Aorta (tissue), 5 donors: ENCODE measurements at places on chromosomes 3 and 15. TPM values are rescaled to one million over a fixed set of nuclear protein-coding genes. Genes with fewer than 3 reads are reported as not detected.

Gene NEK10
- 1.2 TPM for total RNA-seq

Gene ARGFX
- total RNA-seq = not detected

- DNase-seq = no peak
Observed at GRCh38 chr3:50153782-50154475, 1.2 kb upstream of the SEMA3F start.

DNA sequence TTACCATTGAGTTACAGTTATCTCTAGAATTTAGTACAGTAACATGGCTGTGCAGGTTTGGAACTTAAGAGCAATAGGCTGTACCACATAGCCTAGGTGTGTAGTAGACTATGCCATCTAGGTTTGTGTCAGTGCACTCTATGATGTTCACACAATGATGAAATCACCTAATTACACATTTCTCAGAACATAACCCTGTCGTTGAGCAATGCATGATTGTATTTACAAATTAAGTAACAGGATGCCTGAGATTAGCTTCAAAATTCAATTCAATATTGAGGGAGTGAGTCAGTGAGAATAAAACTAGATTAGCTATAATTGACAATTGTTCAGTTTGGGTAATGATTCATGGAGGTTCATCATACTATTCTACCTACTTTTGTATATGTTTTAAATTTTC is 633.8 kb downstream of the IGSF11 start:
- DNase-seq = no peak

DNA sequence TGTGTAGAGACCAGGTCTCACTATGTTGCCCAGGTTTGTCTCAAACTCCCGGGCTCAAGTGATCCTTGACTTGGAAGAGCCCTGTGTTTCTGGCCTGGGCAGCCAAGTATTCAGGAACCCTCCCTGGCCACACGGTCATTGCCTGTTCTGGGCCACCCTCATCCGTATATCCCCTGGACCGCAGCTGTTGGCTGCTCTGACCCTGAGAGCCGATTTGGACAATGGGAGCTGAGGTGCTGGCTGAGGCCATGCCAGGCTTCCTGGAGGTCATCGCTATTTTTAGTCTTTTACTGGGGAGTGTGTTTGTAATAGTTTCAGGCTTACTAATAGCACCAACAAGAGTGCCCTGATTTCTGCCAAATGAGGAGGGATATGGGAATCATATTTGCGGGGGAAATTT is 60.7 kb downstream of the ADAMTS7 start:
- DNase-seq = no peak

Gene GOLGA8B
- 93.4 TPM for total RNA-seq

- no peak for DNase-seq
Observed at GRCh38 chr15:29924750-29925149, 102.5 kb upstream of the TJP1 start.

- no peak for DNase-seq
Observed at GRCh38 chr15:66452971-66453580, 44.5 kb downstream of the SNAPC5 start.

Gene SLC6A20
- total RNA-seq = 0.10 TPM

Gene CPEB1
- total RNA-seq = 10.3 TPM

Gene PRICKLE2
- total RNA-seq = 42.1 TPM

DNA sequence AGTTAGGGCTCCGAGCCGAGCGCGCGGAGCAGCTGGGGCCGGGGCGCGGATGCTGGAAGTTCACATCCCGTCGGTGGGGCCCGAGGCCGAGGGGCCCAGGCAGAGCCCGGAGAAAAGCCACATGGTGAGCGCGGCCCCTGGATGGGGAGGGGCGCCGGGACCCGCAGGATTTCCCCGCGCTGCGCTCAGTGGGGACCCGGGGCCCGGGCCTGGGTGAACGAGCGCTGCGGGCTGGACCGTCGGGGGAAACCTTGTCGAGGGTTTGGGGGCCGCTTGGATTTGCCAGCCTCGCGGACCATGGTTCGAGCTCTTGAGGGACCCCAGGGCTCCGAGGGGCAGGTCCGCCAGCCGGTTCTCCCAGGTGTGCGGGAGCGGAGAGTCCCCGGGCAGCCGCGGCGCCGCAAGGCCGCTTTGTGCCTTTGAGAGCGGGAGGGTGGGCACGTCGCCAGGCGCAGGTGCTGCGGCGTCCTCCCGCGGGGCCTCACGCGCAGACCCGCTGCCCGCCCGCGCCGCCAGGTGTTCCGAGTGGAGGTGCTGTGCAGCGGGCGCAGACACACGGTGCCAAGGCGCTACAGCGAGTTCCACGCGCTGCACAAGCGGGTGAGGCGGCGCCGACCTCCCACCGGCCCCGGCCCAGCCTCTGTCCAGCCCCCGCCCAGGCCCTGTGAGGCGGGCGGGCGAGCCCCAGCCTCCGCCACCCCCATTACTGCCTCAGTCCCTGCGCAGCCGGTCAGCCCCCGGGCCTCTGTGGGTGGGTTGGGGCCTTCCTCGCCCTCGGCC is at the start of gene SNX22:
Gene SNX22, plus strand, starts transcription at position 5 of the 780 bp plus-strand sequence. Its CDS starts 45 bp downstream, at position 50.
- no peak for DNase-seq

DNA sequence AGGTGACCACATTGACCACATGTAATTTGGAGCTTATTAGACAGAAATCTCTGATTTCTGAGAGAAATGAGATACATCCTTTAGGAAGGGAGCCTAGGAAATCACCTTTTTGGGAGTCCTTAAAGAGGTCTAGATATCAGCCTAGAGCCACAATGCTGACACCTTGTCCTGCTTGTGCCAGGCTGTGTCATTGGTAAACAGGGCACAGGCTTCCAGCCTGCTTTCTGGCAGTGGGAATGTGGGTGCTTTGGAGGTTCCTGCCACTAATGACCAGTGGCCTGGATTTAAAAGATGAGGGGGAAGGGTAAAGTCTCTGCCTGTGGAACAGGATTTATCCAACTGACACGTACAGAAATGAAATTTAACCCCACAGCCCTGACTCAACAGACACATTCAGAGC is 169.8 kb upstream of the KBTBD8 start:
- no peak for DNase-seq

- no peak for DNase-seq
Observed at GRCh38 chr3:51099794-51100535, 285.1 kb upstream of the MANF start.

Gene COL8A1
- 514 TPM for total RNA-seq

- peak; percentile 46 for DNase-seq
Observed at GRCh38 chr15:21260966-21261395, 179.3 kb downstream of the POTEB3 start.

DNA sequence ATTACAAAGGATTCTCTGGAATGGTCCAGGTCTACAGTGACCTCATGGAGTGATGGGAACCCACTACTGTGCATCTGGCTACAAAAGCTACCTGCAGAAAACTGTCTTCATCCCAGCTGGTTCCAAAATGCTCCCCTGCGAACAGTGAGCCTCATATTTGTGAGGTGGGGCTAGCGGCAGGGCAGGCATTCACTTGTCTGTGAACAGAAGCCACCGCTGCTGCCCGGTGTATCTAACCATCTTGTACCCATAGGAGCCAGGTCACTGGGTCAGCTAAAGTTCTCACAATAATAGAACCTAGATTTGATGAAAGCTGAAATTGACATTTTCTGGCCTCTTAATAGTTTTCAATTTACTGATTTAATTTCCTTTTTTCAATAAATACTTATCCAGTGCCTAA is 150.7 kb downstream of the KLF13 start:
- no peak for DNase-seq

Gene SNTN
- total RNA-seq = not detected

DNA sequence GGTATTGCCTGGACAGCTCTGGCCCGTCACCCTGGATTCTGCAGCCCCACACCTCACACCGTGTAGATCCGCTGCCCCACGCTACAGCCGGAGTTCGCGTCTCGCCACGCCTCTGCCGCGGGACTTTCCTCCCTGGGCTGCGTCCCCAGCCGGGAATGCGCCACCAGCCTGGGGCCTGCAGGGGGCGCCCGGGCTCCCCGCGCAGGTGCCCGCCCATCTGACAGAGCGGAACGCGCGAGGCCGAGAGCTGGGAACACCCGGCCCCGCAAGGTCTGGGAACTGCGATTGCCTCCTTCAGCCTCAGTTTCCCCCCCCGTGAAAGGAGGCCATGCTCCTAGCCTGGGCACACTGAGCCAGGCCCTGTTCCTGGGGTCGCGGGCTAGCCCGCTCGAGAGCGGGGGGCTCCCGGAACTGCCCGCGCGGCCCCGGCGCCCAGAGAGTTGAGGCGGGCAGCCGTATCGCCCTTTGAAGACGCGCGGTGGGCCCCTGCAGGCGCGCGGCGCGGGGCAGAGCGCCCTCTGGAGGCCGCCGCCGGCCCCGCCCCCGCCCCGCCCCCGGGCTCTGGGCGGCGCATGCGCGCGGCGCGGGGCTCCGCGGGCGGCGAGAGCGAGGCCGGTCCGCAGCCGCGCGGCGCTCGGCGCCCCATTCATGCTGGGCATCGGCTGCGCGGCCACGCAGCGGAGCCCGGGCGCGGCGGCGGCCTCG is at the start of gene PLXNA1:
Gene PLXNA1, plus strand, starts transcription at position 645 of the 705 bp plus-strand sequence. CDS start 5,479 bp downstream, outside the sequence.
- peak; percentile 90 for DNase-seq

- no peak for DNase-seq
Observed at GRCh38 chr3:142065932-142066331, 83.4 kb downstream of the TFDP2 start.

Gene KLHL40
- total RNA-seq = not detected

Gene CYP1A2
- total RNA-seq = not detected

Gene LCMT2
- 9.2 TPM for total RNA-seq

Gene ATP2B2
- total RNA-seq = 0.30 TPM
